Activated CD4-positive, alpha-beta T cell treated with anti-CD3 and anti-CD28 coated beads, Interleukin-2, amount 50 U/mL, for 4 hours (primary cell): ENCODE measurements at places on chromosomes 2 and 18.

- DNase-seq = no peak
Measured at GRCh38 chr2:204604061-204604460, 58.8 kb downstream of the PARD3B start.

- DNase-seq = no peak
Measured at GRCh38 chr18:11981543-11982366, 448 bp downstream of the IMPA2 start.

DNA sequence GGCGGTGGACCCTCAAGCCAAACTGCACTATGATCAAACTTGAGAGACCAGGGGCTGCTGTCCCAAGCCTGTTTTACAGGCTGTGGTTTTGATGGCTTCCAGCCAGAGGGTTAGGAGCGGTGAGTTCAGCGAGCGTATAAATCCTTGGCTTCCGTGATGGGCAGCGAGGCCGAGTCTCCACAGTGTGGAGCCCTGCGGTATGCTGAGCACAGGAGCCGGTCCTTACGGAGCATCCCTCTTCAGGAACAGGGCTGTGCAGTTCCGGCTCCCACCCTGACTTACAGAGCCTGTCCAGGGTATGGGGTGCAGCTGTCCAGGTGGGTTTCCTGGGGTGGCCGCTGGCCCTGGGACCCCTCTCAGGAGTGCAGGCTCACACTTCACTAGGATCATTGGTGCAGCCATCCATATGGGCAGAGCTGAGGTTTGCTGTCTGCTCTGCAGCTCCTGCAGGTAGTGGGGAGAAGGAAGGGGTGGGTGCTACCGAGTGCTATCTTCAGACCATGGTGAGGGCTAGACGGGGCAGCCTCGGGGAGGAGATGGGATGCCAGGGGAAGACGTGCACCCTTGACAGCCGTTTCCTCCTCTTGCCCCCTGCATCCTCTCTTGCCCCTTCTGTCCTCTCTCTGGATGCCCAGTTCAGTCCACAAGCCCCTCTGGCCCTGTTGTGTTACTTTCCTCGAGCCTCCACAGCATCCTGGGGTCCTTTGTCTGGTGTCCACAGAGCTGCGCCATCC lies 104.3 kb downstream of the FAM210A start:
- no peak for DNase-seq

DNA sequence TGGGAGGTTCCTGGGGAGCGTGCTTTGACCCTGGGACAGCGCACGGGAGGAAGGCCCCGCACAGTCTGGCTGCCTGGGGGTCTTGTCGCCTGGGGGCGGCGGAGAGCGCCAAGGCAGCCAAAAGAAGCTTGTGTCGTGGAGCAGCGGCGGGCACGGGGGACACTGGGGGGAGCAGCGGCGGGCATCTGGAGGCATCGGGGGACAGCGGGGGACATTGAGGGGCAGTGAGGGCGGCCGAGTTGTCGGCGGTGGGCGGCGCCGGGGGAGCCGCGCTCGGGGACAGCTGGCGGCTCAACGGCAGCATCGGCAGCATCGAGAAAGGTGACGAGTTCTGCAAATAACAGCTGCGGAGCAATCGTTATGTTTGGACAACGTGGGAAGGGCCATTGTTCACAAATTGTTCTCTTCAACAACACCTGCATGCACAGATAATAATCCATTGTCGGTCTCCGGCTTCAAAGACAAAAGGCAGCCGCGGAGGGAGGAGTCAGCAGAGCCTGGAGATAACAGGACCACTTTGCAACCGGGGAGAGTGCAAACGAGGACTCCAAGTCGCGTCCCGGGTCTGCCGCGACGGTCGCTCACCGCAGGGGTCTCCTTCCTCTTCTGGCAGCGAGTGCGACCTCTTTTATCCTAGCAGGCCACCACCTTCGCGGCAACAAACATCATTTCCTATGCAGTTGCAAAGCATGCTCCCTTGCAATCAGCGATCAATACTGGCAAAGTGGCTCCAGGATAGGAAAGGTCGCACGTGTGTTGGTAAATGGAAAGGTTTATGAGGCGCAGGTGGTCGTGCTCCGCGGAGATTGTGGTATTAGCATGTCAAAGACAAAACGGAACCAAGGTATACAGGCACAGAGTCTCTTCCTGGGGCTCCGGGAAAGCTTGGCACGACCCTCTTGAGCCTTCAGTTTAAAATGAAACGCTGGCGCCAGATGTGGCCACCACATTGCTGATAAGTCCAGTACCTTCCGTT lies 132.3 kb upstream of the DLX2 start:
- peak; percentile 15 for DNase-seq

DNA sequence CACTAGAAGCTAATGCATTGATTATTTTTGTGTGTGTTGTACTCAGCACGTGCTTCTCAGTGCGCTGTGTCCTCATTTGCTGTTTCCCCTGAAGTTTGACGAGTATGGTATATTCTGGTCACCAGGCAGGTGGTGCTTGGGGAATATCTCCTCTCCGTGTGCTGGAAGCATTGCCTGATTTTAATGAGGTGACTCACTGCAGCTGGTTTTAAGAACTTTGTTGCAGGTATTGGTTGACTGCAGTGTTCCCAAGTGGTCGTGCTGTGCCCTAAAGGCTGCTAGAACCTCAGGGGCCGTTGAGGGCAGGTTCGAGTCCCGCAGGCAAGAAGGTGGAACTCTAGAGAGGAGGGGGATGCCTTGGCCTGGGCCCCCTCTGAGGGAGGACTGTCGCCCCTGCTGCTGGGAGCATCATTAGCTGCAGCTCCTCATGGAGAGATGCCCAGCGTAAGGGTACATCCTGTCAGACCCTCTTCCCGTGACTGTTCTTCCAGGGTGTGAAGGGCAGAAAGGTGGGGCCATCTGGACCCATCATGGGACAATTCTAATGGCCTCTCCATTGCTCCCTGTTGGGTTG lies 82.6 kb downstream of the AGAP1 start:
- no peak for DNase-seq

DNA sequence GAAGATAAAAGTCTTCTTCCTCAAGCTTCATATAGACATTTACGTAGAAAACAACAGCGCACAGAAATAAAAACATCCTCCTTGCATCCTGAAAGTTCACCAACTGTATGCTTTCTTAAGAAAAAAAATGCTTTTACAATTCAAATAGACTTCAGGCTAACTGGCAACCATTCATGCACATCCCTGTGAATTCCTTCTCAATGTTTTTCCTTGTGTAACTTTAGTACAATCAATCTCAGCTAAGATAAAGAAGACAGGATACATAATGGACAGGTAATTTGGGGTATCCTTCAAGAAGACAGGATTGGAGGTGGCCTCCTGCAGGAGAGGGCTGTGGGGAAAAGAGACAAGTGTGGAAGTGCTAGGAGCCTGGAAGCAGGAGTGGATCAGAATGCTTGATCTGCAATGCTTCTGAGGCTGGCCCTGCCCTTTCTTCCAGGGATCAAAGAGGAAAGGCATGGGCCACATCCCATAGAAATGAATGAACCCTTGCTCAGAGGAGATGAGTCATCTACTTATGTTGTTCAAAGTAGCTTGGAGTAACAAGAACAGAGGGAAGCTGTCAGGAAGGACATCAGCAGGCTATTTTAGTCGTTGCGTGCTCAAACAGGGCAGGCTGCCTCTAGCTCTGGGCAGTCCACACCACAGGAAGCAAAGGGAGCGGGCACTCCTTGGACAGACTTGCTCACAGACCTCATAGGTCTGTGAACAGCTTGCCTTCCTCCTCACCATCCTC lies 126.6 kb downstream of the TMEM131 start:
- no peak for DNase-seq

GRCh38 chr2:122523981-122524380 lies 768.5 kb downstream of the TSN start:
- no peak for DNase-seq

GRCh38 chr2:181673173-181673572 lies 7.1 kb downstream of the NEUROD1 start:
- DNase-seq = no peak

DNA sequence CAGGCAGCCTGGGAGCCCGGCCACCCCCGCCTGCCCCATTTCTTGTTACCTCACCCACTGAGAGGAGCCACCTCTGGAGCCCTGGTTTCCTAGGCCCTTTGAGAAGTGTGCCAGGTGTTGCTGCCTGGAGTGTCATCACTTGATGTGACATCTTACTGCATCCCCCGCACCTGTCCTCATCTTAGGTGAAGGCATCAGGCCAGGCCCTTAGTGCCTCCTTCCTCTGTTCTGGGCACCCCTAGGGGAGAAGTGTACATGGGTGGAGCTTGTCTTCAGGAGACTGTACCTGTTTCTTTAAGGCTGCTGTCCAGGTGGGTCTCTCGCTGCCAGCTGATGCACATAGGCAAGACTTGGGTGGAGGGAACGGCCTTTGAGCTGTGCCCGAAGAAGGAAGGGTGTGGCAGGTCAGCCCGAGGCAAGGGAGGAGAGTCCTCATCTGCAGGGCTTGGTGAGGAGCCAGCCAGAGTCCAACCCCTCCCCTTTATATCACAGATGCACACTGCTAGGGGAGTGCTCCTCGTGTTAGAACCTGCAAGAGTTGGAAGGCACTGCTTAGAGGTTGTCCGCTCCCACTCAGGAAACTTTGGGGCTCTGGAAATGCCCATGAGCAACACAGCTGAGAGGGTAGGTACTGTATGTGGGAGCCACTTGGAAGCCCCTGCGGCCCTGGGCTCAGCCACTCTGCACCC lies 45.9 kb downstream of the NCK2 start:
- no peak for DNase-seq

GRCh38 chr18:60350150-60350549 lies 22.4 kb downstream of the MC4R start:
- DNase-seq = no peak

GRCh38 chr18:49647496-49648168 lies 85.8 kb downstream of the LIPG start:
- no peak for DNase-seq

DNA sequence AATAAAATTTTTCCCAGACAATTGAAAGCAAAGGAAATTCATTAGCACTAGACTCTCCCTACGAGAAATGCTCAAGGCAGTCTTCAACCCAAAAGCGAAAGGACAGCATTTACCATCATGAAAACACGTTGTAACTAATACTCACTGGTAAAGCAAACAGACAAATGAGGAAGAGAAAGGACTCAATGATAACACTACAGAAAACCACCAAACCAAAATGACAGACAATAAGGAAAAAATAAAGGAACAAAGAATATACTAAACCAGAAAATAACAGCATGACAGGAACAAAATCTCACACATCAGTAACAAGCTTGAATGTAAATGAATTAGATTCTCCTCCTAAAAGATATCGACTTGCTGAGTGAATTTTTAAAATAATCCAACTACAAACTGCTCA lies 190.7 kb downstream of the NOL4 start:
- DNase-seq = no peak

DNA sequence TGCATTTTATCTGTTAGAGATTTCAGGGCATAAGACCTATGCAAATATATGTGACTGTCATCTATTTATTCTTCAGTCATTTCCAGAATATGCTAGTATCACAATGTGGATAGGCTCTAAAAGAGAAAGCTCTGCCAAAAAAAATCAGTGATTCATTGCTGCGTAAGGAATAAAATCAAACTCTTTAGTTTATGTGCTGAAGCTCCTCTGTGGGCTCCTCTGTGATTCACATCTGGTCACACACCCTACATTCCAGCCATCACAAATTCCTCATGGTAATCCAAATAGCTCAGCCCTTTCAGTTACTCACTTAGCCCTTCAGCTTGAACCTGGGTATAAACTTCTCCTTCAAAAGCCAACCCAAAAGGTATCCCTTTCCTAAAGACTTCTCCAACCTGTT lies 21.4 kb downstream of the DLGAP1 start:
- no peak for DNase-seq

DNA sequence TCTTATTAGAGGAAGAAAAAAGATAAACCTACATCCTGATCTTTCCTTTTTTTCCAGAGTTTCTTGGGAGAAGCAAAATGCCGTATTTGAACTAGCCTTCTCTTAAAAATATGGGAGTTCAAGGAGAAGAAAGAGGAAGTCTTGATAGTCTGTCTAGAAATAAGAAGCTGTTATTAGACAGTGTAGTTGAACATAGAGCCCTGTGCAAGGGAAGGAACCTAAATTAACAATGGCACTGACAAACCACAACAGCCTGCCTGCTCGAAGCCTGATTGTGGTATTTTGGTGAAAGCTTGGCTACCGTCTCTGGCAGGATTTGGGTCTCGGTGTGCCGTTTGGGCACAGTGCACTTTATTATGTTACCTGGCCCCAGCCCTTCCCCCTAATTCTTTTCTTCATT lies 17.1 kb downstream of the SMARCAL1 start:
- DNase-seq = no peak

DNA sequence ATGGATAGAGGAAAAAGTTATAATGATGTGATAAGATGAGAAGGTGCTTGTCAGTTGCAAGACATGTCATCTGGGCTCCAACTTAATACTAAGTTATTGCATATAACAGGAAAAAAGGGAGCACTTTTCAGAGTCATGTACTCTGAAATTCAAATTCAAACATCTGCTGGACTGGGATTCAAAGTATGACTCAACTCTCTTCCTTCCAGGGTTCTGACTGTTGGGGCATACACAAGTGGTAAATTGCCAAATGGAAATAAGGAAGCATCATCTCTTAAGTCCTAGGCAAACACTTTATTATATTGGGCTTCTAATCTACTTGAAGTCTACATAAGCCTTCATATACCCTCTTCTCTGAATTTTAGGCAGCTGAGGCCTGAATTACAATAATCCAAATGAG lies 44.9 kb downstream of the ZBTB14 start:
- DNase-seq = no peak

DNA sequence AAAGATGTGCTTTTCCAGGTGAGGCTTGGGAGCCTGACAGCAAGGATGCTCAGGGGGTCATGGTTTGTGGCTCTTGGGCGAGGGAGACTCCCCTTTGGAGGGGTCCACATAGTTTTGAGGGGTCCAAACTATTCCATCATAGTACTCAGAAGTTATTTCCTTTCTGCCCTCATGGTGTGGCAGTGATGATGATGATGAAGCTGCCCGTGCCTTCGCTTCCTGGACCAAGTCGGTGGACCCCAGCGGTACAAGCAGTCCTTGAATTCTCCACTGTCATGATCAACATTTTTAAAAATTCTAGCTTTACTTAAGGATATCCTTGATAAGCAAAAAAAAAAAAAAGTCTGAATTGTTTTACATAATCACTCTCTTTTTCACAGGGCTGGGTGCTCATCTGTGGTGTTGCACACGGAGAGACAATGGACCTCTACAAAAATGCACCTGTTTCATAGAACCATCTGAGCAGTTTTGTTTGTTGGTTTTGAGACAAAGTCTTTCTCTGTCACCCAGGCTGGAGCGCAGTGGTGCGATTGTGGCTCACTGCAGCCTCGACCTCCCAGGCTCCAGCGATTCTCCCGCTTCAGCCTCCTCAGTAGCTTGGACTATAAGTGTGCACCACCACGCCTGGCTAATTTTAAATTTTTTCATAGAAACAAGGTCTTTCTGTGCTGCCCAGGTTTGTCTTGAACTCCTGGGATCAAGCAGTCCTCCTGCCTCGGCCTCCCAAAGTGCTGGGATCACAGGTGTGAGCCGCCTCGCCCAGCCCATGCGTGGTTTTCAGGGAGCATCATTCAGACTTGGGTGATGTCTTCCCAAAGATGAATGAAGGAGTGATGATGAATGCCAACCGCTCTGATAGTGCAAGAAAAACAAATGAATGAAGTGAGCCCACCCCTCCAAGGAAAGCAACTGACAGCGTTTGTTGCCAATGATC lies 271.4 kb upstream of the HDAC4 start:
- no peak for DNase-seq

- DNase-seq = no peak
Measured at GRCh38 chr2:84925336-84925723, 19.9 kb downstream of the TMSB10 start.

- DNase-seq = no peak
Measured at GRCh38 chr2:99851089-99851488, 291.3 kb downstream of the AFF3 start.
